ENCODE measurements at places on chromosomes 3 and 15.

DNA sequence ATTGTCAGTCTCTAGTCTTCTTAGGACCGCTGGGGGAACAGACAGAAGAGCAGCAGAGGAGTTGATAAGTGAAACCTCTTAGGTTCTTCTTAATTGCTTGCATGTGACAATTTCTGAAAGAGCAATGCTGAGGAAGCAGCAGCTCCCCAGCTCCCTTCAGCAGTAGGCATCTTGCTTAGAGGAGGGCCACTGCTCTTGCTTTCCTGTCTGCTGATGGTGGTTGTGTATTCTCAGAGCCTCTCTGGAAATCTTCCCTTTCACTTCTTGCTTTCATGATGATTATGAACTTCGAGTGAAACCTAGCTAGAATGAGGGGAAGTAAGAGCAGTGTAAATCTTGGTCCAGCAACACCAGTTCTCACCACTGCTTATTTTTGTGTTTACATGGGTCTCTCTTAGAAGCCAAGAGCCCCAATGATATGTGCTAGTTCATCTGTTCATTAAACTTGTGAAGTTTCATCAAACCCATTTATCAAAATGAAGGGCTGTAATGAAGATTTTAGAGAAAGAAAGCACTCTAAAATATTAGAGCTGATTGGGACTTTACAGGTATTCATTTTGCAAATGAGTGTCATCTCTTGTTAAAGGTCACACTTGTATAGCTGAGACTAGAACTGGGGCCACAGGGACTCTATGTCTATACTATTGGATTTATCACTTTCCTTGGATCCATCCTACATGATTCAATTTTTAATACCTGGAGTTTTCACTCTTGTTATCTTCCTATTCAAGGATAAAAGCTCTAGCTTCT is 246.7 kb downstream of the LPP start:
- no peak for DNase-seq

- DNase-seq = no peak
Observed at GRCh38 chr3:126423191-126424038, 28.7 kb downstream of the CFAP100 start.

DNA sequence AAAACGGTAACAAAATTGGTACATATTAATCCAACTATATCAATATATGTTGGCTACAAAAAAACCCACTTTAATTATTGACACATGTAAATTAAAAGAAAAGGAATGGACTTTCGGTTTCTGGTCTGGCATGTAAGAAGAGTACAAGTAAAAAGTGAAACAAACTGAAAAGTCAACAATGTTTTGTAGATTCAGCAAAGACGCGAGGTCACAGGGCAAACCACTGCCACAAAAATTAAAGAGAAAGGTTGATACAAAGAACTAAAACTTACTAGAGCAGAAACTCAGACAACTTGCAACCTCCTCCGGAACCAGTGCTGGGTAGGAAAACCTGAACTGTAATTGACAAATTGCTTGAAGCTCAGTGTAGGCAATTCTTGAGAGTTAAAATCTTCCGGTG is 110.6 kb upstream of the ARPP21 start:
- no peak for DNase-seq

GRCh38 chr3:42023380-42023779 is 61.5 kb upstream of the ULK4 start:
- DNase-seq = no peak

- DNase-seq = no peak
Observed at GRCh38 chr3:187072102-187072501, 67.2 kb downstream of the RPL39L start.

GRCh38 chr3:108088697-108089096 is 2.1 kb downstream of the CD47 start:
- DNase-seq = no peak

DNA sequence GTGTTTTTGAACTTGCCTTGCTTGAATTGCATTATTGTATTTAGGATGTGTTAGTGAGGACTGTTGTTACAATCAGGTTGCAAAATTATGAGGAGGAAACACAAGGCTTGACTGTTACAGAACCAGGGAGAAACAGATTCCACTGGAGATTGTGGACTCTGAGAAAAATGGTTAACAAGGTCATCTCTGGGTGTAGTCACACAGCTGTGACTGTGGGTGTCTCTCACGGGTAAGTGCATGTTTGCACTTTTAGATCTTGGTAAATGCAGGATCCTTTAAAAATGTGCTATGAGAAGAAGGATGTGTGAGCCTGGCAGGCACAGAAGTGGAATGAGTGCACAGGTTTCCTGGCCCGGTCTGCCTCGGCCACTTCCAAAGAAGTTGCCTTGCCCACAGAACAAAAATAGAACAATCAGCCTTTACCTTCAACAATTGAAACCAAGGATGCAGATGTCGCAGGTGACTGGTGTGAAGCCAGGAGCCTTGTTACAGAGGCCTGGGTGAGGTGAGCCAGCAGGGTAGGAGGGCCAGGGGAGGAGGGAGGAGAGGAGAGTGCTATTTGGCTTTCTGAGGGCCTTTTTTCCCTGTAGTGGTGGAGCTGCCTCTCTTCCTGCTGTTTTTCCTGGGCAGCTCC is 68.0 kb downstream of the ABHD5 start:
- DNase-seq = no peak

DNA sequence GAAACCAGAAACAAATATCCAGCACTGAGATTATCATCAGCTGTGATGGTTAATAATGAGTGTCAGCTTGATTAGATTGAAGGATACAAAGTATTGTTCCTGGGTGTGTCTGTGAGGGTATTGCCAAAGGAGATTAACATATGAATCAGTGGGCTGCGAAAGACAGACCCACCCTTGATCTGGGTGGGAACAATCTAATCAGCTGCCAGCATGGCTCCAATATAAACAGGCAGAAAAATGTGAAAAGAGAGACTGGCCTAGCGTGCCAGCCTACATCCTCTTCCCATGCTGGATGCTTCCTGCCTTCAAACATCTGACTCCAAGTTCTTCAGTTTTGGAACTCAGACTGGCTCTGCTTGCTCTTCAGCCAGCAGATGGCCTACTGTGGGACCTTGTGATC is 869.5 kb downstream of the SI start:
- no peak for DNase-seq

DNA sequence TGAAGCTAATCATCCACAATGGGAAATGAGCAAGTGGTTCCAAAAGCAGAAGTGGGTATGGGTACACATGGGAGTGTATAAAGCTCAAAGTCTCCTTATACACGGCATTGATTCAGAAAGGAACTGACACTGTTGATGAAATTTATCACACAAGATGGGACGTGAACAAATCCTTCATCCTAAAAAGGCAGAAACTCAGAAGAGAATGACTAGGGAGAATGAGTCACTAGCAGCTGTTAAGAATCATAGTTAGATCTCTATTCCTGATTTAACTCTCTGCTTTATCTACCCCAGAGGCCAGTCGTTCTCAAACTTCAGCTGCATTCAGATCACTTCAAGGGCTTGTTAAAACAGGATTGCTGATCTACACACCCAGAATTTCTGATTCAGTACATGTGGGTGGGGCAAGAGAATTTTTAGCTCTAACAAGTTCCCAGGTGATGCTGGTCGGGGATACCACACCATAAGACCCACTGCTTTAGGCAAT is 97.7 kb upstream of the PHLDB2 start:
- DNase-seq = no peak

- no peak for DNase-seq
Observed at GRCh38 chr3:68808563-68808962, 123.8 kb downstream of the TAFA4 start.

DNA sequence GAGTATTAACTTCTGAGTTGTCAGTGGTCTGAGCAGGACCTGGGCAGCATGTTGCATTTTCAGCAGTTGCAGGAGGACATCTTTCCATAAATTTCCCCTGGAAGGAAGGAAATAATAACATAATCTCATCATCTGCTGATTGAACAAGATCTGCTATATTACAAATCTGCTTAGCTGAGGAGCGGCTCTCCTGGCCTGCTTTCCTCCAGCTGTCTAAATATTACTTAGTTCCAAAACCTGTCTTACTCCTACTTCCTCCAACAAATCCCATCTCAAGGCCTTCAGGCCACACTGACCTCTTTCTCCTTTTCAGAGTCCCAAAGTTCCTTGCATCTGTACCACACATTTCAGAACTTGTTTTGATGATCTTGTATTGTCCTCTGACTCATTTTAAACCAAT is 364.4 kb upstream of the MCTP2 start:
- no peak for DNase-seq

DNA sequence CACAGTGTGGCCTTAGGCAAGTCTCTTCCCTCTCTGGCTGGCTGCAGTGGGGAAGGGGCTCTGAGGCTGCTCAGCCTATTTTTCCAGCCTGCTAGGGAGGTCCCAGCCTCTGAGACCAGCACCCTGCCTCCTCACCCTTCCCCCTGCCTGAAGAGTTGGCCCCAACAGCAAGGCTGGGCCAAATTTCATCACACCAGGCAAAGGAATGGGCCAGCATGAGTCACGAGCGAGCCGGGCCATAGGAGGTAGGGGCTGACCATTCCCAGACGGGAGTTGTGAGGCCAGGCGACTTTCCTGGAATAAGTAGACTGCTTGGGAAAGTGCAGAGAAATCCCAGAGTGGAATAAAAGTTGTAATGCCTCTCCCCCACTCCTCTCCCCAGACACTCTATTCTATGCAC is 5.7 kb upstream of the FBLN2 start:
- no peak for DNase-seq

GRCh38 chr3:195116407-195117185 is 154.4 kb downstream of the XXYLT1 start:
- peak; percentile 24 for DNase-seq

GRCh38 chr3:106263011-106263410 is 394.2 kb upstream of the CBLB start:
- no peak for DNase-seq

GRCh38 chr3:112736805-112737566 is 96.0 kb upstream of the CCDC80 start:
- no peak for DNase-seq

DNA sequence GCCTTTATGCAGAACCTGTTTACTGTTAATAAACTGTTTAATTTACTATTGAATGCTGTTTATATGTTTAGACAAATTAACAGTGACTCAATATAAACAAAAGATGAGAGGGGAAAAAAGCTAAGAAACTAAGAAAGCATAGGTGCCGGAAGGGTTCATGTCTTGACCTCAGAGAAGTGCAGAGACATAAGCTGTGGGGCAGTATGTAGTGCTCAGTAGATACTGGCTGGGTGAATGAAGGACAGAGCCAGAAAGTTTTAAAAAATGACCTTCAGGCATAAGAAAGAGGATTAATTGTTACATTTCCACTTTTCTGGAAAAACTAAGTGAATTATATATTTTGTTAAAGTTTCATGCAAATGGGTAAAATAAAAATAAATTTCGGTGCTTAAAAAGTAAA is 14.2 kb downstream of the SERPINI1 start:
- DNase-seq = no peak

GRCh38 chr15:73474785-73475184 is 31.8 kb downstream of the REC114 start:
- no peak for DNase-seq

DNA sequence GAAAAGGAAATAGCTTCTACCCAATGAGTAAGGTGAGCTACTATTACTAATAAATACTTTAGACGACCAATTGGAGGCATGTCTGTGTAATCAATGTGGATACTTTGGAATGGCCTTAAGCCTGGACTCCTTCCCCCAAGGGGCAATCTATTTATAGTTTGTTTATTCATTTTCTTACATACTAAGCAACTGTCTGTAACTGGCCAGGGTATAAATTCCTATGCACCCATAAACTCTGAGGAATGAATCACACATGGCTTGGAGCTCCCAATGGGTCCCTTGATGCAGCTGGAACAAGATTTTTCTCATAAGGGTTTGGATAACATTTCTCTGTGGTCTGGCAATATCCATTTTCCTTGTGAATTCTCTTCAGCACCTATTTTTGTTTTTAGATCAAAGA is 506.8 kb downstream of the EDEM1 start:
- DNase-seq = no peak

GRCh38 chr3:58235970-58236369 is 1.6 kb upstream of the ABHD6 start:
- no peak for DNase-seq

DNA sequence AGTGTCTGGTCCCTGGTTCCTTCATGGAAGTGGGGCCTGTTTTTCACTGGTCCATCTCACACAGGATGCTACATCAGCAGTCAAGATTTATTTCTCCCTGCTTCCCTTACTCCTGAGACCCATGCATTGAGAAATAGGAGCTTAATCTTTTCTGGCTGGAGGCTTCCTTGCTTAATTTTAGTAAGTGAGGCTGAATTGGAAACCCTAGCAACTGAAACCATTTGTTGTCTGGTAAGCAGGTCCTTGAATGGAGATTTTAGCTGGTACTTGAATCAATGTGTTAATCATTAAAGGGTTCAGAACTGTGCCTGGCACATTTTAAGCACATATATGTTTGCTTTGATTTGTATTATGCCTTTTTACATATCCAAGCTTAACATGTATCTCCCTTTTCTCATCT is 20.2 kb upstream of the MEF2A start:
- no peak for DNase-seq

DNA sequence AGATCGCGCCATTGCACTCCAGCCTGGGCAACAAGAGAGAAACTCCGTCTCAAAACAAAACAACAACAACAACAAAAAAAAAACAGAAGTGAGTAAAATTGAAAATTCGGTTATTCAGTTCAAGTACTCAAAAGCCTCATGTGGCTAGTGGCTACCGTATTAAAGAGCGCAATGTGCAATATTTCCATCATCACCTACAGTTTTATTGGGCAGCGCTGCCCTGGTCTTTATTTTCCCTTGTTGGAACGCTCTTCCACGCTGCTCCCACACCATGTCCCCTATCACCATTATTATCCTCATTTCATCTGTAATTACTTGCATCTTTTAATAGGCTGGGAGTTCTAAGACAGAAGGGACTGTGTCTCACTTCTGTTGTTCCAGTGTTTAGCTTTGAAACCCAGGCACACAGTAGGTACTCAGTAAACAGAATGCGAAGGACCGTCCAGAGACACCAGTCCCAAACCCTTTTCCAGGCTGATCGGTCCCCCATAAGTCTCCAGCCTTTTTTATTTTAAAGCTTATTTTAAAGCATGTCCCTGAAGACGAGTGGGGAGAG is 423 bp upstream of the HACD3 start:
- no peak for DNase-seq

DNA sequence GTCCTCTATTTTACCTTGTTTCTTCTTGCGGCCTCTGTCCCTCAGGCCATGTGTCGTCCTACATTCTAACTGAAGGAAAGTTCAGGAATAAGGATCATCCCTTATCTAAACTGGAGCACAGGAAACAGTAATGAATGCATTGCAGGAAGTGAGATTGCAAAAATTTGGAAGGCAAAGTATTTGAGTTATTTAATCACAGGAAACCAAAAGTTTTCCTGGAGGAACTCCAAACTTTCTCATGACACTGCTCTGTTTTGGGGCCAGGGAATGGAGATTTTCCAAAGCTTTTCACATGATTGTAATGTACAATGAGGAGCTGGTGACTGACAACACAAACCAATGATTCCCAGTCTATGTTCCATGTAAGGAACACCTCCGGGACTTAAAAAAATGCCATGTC is 57.8 kb upstream of the PLSCR4 start:
- DNase-seq = no peak

- no peak for DNase-seq
Observed at GRCh38 chr3:35385271-35385670, 254.1 kb upstream of the ARPP21 start.
